Fibroblast of skin of scalp (primary cell): ENCODE measurements at places on chromosomes 2 and 18.

- peak; percentile 14 for DNase-seq
Measured at GRCh38 chr2:227191367-227191766, 26.9 kb downstream of the COL4A3 start.

DNA sequence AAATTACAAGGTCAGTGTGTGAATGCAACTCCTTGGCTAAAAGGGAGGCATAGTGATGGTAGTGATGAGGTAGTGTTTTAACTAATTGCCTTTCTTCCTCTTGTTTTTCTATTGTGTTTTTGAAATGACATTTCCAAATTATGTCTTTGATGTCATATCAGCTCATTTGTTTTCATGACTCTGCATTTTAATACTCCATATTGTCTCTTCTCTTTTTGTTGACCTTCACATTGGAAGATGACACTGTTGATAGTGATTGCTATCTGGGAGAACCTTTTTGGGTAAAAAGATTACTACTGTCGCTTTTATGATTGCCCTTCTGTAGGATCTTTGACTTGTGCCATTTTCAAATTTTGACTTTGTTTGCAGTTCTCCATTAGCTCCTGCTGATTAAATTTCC is 3.0 kb downstream of the GIGYF2 start:
- DNase-seq, result no peak

DNA sequence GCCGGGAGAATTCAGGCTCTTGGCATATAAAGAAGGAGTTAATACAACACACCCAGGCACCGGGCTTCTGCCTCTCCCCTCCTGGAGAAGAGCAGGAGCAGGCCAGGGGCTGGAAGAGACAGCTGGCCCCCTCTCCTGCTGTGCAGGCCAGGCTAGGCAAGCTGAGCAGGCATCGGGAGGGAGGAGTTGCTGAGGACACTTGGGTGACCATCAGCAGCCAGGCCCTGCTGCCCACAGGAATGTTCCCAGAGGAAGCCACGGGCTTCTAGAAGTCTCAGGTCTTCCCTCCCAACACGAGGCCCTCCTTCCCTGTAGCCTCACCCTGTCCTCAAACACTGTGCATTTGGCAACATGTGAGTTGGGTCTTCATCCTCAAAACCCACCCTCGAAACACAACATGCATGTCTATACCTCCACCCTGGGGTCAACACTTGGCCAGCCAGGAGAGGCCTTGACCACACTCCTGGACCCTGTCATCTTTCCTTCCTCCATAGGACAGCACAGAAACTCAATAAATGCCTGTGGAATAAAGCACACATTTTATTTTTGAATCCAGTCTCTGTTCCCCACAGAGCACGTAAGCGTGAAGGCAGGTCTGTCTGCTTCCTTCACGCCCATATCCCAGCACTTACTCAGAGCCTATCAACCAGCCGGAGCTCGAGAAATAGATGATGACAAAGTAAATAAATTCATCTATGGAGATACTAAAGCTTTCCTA is 433.8 kb upstream of the ID2 start:
- DNase-seq, result peak; percentile 35

- no peak for DNase-seq
Measured at GRCh38 chr2:110099471-110100225, 16.0 kb downstream of the MALL start.

GRCh38 chr2:27854229-27854862 is 35.8 kb downstream of the RBKS start:
- DNase-seq, result no peak

GRCh38 chr2:32720771-32721170 is 92.9 kb downstream of the TTC27 start:
- DNase-seq, result no peak

GRCh38 chr2:42030829-42031228 is 17.0 kb upstream of the PKDCC start:
- no peak for DNase-seq

DNA sequence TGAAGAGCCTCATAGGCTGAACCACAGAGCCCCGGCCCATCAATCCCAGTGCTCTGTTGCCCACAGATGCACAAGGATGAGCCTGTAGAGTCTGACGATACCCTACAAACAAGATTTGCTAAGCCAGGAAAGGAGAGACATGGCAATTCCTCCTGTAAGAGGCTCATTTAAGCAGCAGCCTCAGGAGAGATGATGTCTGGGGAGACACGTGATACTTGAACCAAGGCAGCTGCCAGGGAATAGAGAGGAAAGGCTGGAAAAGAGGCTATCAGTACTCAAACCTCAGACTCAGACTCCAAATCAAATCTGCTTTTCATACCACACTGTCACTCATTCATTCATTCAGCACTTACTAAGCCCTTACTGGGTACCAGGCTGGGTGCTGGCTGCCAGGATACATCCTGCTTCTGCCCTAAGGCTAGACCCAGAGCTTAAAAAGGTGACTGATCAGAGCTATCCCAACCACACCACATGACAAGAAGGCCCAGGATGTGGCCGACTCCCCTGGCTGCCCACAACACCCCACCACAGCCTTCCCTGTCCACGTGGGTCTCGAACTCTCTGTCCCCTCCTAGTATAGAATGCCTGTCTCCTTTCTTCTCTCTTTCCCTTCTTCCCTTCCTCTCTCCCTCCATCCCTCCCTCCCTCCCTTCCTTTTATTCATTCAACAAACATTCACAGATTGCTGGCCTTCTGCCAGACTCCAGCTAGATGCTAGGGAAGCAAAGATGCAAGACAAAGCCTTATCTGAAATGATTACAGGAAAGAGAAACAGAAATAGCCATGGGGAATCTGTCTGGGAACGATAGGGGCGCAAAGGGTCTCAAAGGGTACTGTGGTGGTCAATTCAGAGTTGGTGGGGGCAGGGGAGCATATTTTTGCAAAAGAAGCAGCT is 23.4 kb upstream of the KCNK3 start:
- DNase-seq, result no peak
